ENCODE measurements at places on chromosomes 2 and 18.

GRCh38 chr18:3441290-3441689, 8.7 kb upstream of the TGIF1 start:
- DNase-seq, result no peak

GRCh38 chr2:18959952-18960717, 370.8 kb upstream of the NT5C1B start:
- peak; percentile 88 for DNase-seq

DNA sequence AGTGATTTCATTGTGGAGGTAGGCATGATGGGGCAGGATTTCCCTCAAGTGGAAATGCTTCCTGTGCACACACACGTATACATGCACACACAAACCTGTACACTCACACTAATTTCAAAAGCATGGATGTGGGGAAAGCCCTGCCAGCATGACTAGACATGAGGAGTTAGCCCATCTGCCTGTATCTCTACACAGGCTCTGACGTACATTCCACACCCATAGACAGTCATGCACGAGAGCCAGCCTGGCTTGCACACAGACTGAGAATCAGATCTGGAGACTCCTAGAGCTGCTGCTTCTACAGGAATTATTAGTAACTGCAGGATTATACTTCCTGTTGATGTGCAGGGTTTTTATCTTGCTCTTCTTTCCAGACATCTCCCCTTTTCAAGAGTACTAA, 27.3 kb upstream of the NFU1 start:
- DNase-seq, result peak; percentile 62

DNA sequence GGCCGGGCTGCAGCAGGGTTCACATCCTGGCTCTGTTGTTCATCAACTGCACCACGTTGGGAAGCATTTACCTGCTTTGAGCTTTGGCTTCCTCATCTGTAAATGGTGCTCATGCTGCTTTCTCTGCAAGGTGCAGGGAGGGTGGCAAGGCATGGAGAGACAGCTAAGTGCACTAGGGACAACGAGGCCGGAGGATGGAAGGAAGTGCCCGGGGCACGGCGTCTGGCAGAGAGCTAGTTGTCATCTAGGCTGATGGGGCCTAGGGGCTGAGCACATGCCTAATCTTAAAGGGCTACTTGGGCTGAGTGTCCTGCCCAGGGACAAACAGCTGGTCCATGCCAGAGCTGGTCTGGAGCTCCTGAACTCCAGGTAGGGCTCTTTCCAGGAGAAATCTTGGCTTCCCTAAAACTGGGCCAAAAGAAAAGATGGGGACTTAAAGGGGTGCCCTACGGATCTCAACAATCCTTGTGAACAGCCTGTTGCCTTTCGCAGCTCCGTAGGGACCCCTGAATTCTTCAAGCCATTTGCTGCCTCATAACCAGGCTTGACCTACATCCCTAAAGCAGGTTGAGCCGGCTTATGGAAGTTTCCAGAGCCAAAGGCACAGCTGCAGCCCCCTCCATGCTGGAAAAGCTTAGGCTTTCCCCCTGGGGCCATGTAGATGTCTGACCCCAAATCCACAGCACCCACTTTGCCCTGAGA, 130.8 kb downstream of the SMAD7 start:
- no peak for DNase-seq

GRCh38 chr2:70086278-70086837, 919 bp upstream of the PCBP1 start:
- peak; percentile 55 for DNase-seq
